ENCODE measurements at places on chromosomes 4 and X.

DNA sequence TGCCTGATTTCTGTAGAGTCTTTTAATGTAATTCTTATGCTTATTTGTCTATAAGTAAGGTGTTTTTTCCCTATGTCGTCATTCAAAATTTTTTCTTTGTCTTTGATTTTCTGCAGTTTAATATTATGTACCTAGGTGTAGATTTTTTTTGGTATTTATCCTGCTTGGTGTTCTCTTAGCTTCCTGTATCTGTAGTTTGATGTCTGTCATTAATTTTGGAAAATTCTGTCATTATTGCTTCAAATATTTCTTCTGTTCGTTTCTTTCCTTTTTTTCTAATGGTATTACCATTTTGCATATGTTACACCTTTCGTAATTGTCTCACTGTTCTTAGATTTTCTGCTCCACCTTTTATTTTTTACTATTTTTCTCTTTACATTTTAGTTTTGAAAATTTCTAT, 672.5 kb upstream of the KLHL4 start:
- DNase-seq: no peak

- no peak for DNase-seq
These were observed 245.5 kb downstream of the ANK2 start for GRCh38 chr4:113294908-113295307.

DNA sequence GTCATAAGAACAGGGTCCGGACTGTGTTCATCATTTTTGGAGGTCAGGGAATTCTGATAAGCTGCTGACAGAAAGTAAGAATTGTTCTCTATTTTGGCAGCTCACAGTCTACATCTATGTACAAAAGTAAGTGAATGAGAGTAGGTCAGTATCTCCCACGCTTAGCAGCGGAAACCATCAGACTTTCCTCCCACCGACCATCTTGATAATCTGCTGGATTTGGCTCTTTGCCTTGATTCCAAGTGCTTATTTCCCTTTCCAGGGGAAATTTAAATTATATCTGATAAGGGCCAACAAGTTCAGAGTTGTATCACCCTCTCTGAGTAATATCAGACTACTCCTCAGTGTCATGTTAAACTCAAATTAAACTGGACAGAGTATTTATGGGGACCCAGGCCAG, 118.0 kb downstream of the CAMK2D start:
- DNase-seq: no peak

DNA sequence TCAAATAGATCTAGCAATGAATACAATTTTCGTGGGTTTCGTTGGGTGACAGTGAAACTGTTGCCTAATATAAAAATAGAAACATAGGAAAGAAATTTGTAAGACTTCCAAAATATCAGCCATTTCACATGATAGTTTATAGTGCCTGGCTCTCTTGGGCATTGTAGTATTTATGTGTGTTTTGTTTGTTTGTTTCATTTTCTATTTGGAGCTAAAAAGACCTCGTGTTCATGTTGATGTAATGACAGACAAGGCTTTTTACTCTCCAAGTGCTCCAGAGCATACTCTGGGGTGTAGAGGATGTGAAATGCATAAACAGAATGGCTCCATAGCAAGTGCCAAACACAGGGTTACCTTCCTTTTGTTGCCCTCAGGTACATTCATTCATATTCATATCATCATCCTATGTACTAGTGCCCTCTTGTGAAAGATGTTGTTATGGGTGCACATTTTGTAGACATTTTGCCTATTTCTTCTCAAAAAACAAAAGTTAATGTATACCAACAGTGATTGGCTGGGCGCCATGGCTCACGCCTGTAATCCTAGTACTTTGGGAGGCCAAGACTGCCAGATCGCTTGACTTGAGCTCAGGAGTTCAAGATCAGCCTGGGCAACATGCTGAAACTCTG, 100.7 kb upstream of the AMOT start:
- DNase-seq: no peak

DNA sequence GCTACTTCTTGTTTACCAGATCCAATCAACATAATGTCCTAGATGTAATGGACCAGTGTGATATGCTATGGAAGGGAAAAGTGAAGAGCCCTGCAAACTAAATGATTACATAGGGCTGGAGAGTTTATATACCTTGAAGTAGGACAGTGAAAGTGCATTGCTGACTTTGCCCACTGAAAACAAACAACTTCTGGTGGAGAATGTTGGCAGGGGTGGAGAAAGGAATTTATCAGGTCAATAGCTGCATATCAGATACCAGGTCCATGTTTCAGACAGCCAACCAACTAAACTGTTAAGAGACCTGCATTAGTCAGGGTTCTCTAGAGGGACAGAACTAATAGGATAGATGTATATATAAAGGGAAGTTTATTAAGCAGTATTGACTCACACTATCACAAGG, 82.4 kb downstream of the DCUN1D4 start:
- no peak for DNase-seq

- no peak for DNase-seq
These were observed 84.8 kb downstream of the PHEX start for GRCh38 chrX:22116605-22117546.

GRCh38 chr4:147714575-147715401, 17.1 kb upstream of the ARHGAP10 start:
- no peak for DNase-seq

GRCh38 chrX:40272141-40272540, 174.4 kb upstream of the BCOR start:
- DNase-seq: no peak

GRCh38 chrX:150507251-150507856, 61.1 kb upstream of the MTM1 start:
- DNase-seq: no peak

GRCh38 chr4:16072168-16072567, 11.7 kb downstream of the PROM1 start:
- DNase-seq: no peak

- DNase-seq: no peak
These were observed 480.7 kb downstream of the INPP4B start for GRCh38 chr4:142365391-142365790.

- DNase-seq: no peak
These were observed 75.9 kb downstream of the INTS12 start for GRCh38 chr4:105632599-105632998.

- DNase-seq: no peak
These were observed 156.7 kb downstream of the TRIML1 start for GRCh38 chr4:188295899-188296298.

DNA sequence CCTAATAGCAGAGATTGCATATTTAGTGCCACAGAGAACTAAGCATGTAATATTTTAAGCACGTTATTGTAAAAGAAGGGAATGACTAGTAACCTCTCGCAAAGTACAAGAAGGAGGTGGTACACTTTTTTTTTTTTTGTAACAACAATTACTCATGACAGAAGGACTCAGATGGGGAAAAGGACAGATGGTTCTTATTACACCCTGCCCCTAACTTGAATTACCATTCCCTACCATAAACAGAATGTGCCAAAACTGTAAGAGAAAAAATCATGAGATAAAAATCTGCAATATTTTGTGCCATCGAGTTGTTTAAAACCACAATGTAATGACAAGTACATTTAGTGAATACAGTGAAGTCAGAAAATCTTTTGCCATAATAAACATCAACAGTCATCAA, 33.0 kb upstream of the RAPGEF2 start:
- DNase-seq: no peak

DNA sequence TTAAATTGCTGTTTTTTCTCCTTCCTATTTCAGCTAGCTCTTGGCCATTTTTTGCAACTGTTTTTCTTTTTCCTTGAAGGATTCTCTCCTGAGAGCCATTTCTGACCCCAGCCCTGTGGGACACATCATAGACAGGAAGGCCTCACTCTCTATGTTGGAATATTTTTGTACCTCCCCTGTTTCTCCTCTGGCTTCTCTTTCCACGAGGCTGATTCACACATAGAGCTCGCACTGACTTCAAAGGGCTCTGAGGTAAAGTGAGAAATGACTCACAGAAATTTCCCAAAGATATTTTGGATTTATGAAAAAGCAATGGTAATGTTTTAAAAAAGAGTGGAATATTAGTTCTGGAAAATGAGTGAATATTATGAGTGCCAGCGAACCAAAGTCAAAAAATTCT, 181.7 kb upstream of the IGFBP7 start:
- DNase-seq: no peak

DNA sequence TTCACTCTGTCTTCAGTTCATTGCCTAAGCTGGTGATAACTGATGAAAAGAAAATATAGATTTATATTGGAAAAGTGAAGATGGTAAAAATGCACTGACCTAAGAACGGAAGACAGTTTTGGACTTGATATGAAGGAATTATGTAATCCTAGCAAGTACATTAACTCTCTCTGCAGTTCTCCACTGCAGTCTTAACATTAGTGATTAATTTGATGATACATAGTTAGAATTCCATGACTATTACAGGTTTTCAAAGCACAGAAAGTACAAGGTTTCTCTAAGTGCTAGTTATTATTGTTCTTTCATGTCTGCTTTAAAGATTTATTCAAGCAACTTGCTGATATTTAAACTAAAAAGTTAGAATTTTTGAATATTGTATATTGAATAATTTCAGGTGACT, 1591.7 kb upstream of the ADGRL3 start:
- no peak for DNase-seq

GRCh38 chr4:177229331-177229730, 80.3 kb upstream of the NEIL3 start:
- DNase-seq: no peak

DNA sequence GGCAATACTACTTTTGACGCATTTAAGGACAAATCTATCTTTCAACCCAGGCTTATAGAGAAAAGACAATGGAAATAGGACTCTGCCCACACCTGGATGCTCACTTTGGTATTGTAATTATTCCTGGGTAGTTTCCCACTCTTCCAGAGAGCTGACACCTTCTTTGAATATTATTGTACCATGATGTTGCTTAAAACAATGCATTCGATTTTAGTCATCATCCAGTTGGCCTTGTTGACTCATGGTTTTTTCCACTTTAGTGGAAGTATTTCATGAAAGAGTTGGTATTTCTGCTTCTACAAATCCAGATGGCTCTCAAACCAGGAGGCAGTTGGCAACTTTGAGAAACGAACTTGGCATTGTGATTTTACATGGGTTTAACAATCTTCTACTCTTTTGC, 124.2 kb downstream of the ENOX2 start:
- no peak for DNase-seq

DNA sequence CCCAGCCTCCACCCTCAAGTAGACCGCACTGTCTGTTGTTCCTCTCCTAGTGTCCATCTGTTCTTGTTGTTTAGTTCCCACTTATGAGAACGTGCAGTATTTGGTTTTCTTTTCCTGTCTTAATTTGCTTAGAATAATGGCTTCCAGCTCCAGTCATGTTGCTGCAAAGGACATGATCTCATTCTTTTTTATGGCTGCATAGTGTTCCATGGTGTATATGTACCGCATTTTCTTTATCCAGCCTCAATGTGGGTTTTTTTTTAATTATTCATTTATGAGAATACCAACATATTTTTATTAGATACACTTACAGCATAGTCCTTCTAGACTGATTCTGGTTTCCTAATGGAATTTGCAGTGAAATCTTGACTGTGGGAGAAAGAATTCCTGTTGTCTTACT, 1.3 kb downstream of the VMA21 start:
- DNase-seq: no peak

GRCh38 chrX:23332101-23332887, 2.4 kb upstream of the PTCHD1 start:
- no peak for DNase-seq

DNA sequence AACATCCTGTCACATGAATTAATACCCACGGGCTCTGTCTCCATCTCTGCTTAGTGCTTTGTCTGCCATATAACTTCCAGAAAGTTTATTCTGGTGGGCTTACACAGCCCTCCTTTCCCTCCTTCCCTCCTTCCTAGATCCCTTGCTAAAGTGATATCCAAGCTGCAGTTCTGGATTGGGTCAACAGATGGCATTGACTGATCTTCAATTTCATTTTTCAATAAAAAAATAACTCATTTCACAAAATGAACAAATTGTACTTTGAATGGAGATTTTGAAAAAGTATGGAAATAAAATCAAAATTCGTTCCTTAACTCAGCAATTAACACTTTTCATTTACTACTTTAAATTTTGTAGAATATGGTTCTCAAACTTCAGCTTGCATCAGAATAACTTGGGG, 94.9 kb downstream of the NXF2 start:
- no peak for DNase-seq

DNA sequence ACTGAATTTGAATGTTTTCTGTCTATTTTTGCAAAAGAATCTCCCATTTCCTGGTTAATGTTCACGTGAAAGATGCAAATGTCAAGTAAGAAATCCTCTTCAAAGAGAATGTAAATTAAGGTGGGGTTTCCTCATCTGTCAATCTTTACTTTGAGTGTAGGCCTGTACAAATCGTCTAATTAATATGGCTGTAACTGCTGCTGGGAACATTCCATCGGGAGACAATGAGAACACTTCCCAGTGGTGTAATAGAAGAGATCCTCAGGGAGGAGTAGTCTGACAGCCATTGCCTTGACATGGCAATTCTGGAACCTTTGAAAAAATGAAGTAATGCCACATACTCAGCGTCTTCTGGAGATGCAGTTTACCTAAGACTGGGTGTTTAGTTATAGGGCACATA, 3.7 kb downstream of the EREG start:
- DNase-seq: no peak

- no peak for DNase-seq
These were observed 36.8 kb downstream of the VSIG4 start for GRCh38 chrX:66002824-66003680.

DNA sequence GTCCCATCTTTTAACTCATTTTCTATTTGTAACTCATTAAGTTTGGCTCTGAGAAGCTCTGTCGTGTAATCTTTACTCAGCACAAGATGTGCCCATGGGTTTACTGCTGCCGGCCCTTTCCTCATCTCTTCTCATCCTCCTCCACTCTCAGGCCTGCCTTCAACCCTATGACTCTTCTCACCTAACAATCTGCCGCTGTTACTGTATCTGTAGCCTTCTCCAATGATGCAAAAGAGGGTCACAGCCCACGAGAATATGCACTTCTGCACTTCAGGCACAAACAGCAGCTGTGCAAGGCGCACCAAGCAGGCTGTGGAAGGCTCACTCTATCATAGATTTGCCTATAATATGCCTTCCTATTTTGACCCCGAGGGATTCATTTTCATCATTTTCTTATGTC, 546.5 kb upstream of the GALNTL6 start:
- no peak for DNase-seq

DNA sequence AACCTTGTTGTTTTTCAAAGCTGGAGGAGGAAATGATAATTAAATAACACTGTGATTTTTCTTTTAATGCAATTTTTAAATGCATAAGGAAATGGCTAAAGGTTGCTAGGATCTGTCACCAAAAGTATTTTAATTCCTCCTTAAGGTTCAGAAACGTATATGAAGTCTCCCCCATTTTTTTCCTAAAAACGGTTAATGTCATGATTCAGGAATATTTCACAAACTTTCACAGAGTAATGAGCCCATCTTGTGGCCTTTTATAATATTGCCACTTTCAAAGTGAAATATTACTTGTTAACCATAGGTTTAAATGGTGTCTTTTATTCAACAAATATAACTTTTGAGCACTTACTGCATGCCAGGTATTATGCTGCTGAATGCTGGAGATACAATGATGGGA, 99.5 kb upstream of the USP38 start:
- no peak for DNase-seq

GRCh38 chr4:2621419-2621818, 85.0 kb downstream of the FAM193A start:
- DNase-seq: no peak

- DNase-seq: no peak
These were observed 212.2 kb upstream of the MAB21L2 start for GRCh38 chr4:150369434-150370380.

- DNase-seq: no peak
These were observed 520 bp downstream of the ACOX3 start for GRCh38 chr4:8439914-8440491.
